ENCODE measurements at places on chromosomes 5 and 9. TPM values are rescaled to one million over a fixed set of nuclear protein-coding genes. Genes with fewer than 3 reads are reported as not detected.
A peak's percentile ranks its signal among the peaks of the same experiment; 100 is the strongest.

DNA sequence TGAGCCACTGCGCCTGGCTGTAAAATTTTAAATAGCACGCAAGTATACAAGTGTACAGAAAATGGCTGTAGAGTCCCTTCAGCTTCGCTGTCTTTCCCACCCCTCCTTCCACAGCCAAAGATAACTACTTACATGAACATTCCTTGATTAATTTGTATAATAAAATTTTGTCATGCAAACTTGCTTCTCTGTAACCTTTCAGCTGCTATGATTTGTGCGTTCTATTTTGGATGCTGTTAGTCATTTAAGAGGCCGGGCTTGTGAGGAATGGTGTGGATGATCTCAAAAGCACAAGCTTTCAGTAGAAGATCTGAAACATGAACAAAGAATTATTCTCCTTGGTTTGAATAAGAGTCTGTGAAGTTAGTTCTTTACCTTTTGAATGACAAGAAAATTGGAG, 115.0 kb upstream of the TLE1 start:
- DNase-seq = no peak

GRCh38 chr5:98997000-98997399, 68.2 kb upstream of the CHD1 start:
- DNase-seq = no peak

LCP2 gene
- 15.0 TPM for total RNA-seq

DNA sequence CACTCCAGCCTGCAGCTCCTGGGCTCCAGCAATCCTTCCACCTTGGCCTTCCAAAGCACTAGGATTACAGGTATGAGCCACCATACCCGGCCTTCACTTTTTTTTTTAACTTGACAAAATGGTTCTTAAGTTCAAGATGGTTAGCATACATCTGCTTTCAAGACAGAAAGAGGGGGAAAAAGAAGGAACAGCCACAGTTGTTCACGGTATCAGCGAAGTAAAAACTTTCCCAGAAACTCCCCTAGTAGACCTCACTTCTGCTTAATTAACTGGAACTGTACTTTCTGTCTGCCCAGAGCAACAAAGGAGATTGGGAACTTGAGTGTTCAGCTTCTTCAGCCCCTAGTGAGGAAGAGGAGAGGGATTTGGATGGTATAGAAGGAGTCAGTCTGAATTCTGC, 116.7 kb downstream of the UGCG start:
- no peak for DNase-seq

C9orf153 gene
- 0.99 TPM for total RNA-seq

SLC6A18 gene
- not detected for total RNA-seq

GDF9 gene
- total RNA-seq = 0.33 TPM

DNA sequence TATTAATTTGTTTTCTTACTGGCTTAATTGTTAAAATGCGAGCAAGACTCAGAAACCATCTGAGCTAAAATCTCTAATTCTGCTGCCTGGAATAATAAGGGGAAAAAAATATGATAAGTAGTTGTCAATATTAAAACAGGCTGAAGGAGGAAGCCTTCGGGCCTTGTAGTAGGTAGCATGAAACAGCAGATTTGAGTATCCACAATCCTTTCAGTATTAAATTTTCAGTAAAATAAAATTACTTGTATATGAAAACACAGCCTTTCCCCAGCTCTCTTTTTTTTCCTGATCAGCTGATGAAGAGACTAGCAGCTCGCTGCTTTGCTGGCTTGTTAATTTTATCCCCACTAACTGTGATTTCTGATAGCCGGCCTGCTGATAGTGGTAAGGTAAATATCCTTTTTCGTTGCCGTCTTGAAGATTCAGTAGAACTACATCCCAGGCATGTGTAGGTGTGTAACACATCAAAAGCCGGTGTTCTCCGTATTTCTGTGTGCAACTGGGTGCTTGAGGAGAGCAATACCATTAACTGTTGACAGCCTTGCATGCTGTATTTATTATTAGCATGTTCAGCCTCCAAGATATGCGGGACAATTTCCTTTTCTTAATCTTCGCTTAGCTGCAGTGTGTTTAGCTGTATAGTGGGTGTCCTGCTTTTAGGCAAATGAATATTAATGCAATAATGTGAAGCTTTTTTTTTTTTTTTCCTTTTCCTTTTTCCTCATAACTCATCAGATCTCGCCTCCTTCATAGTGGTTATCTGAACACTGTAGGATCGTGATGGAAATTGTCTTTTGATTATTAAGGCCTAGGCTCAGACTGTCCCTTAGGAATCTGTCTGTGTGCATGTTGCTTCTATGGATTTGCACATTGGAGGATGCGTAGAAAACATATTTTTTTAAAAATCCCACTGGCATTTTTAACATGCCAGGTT, 144.6 kb downstream of the SMARCA2 start:
- DNase-seq = no peak

NFIB gene
- total RNA-seq = 129 TPM

- no peak for DNase-seq
Measured at GRCh38 chr5:102946414-102946813, 173.5 kb downstream of the GIN1 start.

DNA sequence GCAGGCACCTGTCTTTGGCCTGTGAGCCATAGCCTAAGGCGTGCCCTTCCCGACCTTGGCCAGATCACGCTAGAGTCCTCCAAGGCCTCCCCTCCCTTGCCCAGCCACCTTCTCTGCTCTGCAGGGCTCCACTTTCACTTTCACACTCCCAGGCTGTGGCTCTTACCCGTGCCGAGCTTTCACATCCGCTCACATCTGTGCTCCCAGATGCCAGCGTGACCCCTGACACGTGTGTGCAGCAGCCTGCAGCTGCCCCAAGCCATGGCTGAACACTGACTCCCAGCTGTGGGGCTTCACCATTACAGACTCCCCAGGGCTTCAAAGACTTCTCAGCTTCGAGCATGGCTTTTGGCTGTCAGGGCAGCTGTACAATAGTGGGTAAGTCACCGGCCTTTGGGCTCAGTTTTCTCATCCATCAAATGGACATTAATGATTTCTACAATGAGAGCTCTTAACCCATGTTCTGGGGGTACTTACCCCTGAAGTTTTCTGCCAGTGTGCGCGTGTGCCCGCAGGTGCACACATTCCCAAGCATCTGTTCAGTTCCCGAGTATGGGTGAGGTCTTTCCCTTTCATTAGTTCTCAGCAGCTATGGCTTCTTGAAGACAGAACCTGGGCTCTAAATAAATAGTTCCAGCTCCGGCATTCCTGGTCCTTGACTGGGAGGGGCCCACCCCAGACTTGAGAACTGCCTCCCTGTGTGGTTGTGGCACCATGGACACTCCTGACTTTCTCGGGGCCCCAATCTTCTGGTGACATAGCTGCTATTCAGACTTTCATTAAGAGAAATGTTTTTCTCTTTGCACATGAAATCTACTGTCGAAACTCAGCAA, 118.6 kb downstream of the RGS3 start:
- DNase-seq = peak; percentile 91

DNA sequence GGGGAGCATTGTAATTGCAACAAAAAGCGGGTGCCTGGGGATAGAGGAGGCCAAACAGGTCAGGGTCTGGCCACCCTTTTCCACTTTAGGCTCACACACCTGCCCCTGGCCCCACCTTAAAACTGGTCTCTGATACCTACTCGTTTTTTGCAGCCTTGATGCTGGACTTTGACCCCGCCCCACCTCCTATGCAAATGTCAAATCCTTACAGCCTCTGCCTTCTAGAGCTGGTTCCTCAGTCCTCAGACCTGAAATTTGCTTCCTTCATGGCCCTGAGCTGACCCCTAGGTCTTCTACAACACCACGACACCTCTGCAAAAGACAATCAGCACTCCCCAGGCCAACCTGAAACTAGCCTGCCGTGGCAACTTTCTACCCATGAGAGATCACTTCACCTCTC, 37.7 kb downstream of the SMIM23 start:
- DNase-seq = no peak
